ENCODE measurements at places on chromosomes 2 and 18. TPM values are rescaled to one million over a fixed set of nuclear protein-coding genes. Genes with fewer than 3 reads are reported as not detected.

MYCN gene
- not detected for total RNA-seq

GAL3ST2 gene
- total RNA-seq: not detected

SP5 gene
- total RNA-seq: not detected

MALL gene
- total RNA-seq: 8.8 TPM

ATIC gene
- 33.2 TPM for total RNA-seq

ZNF396 gene
- 0.37 TPM for total RNA-seq

HOXD11 gene
- 2.5 TPM for total RNA-seq

ALK gene
- total RNA-seq: not detected

TTC39C gene
- total RNA-seq: 25.6 TPM

REG1B gene
- total RNA-seq: not detected

FSHR gene
- total RNA-seq: not detected

NCKAP5 gene
- total RNA-seq: 0.37 TPM

CDH2 gene
- 1.1 TPM for total RNA-seq

KANSL1L gene
- total RNA-seq: 12.3 TPM

DPP10 gene
- not detected for total RNA-seq

FKBP1B gene
- total RNA-seq: 5.3 TPM

FLACC1 gene
- 1.5 TPM for total RNA-seq

CNDP1 gene
- total RNA-seq: not detected

SERPINB2 gene
- total RNA-seq: 3.5 TPM

TBR1 gene
- under 0.01 TPM for total RNA-seq

UGT1A4 gene
- total RNA-seq: not detected

RGPD3 gene
- total RNA-seq: under 0.01 TPM

CELF4 gene
- total RNA-seq: not detected

CCDC68 gene
- 2.0 TPM for total RNA-seq

OSR1 gene
- total RNA-seq: 32.8 TPM

APLF gene
- 4.0 TPM for total RNA-seq

C2orf69 gene
- total RNA-seq: 27.4 TPM

LYPD6 gene
- total RNA-seq: under 0.01 TPM
